D721Med (cell line): ENCODE measurements at places on chromosomes 13 and 19.

DNA sequence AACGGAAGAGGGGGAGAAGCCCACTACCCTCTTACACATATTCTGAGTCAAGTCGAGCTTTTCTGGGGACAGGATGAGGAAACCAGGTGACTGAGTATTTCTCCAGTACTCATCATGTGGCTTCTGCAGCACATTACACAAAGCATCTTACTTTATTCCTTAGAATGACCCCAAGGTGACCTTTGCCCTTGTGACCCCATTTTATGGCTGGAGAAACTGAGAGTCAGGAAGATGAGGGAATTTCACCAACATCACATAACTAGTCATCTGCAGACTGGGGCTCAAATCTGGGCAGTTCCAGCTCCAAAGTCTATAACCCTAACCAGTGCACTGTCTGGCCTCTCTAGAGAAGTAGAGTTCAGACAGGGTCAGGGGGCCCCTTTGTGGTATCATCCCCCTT lies 707.0 kb downstream of the UQCRFS1 start:
- DNase-seq, result no peak

- DNase-seq, result no peak
Measured at GRCh38 chr19:45099467-45100191, 6.7 kb downstream of the PPP1R37 start.

GRCh38 chr19:56955637-56956216 lies 115.2 kb upstream of the PEG3 start:
- no peak for DNase-seq

DNA sequence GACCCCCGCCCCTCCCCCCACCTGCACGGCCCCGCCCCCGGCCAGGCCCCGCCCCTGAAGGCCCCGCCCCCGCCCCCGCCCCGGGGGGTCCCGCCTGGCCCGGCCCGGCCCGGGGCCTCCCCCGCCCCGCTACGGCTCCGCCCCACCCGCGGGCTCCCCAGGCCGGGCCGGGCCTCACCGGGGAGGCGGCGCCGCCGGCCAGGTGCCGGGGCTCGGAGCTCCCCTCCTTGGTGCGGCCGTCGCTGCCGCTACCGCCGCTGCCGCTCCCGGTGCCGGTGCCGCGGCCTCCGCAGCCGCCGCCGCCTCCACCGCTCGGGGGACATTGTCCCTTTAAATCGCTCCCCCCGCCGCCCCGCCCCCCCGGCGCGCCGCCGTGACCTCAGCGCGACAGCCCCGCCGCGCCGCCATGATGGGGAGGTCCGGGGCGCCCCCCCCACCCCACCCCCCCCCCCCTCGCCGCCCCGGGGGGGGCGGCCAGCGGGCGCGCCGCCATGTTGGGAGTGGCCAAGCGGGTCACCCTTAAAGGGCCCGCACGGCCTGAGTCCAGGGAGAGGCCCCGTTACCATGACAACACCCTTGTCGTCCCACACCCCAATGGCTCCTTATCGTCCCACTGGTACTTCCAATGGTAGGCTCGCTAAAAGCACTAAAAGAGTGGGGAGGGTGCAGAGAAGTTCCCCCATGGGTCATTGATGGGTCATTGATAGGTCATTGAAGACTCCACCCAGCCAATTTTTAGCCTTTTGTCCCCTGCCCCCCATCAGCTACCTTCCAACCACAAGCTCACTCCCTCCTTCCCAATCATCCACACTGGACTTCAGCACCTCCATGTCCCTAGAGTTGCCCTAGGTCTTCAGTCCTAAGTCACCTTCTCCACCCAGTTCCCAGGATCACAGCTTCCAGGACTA lies at the start of gene WIZ:
Gene WIZ (minus strand): TSS at position 337 of the 908 bp plus-strand sequence. CDS start 1,649 bp downstream, outside the sequence.
- DNase-seq, result peak; percentile 93

- DNase-seq, result no peak
Measured at GRCh38 chr19:4066176-4066606, 508 bp downstream of the ZBTB7A start.

DNA sequence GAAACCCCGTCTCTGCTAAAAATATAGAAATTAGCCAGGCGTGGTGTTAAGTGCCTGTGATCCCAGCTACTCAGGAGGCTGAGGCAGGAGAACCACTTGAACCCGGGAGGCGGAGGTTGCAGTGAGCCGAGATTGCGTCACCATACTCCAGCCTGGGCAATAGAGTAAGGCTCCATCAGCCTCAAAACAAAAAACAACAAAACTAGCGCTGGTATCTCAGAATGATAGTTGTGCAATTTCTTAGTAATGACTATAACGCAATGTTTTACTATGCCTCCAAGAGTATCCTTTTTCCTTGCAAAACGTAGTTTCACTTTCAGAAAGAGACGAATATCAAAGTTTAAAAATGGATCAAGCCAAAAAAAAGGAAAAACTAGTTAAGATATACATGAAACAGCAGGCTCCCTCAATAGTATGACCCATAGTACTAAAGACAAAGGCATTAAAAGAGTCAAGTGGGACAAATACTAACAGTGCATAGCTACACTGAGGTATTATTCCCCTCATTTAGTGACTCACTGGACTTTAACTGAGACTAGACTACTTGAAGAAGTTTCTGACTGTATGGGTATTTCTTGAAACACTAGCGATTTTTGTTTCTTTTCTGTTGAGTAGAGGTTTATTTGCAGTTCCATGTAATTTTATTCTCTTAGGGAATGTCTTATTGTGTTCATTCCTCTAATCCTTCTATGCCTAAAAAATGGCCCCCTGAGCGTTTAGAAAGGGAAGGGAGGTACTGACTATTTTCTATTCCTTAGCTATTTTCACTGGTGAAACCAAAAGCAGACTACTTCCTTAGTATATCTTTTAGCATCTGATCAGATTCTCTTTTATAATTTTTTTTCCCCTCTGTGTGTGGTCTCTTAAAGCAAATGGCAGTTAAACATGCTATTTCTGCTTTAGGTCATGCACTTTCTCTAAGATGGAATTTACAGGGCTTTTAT lies 10.4 kb upstream of the ITM2B start:
- DNase-seq, result no peak

DNA sequence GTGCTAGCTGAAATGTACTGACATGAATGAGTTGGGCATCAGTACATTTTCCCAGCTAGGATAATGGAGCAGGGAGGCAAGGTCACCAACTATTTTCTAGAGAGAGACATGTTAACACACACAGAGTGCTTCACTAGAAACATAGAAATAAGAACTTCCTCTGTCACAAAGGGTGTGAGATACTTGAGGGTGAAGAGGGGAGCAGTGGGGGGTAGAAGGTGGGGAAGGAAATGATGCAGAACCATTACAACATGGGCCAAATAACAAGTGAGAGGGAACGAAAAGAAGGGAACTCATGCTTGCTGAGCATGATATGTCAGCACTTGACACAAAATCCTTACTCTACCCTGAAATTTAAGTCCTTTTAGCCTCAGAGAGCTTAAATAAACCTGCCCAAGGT lies 87.8 kb upstream of the RFC3 start:
- DNase-seq, result no peak

DNA sequence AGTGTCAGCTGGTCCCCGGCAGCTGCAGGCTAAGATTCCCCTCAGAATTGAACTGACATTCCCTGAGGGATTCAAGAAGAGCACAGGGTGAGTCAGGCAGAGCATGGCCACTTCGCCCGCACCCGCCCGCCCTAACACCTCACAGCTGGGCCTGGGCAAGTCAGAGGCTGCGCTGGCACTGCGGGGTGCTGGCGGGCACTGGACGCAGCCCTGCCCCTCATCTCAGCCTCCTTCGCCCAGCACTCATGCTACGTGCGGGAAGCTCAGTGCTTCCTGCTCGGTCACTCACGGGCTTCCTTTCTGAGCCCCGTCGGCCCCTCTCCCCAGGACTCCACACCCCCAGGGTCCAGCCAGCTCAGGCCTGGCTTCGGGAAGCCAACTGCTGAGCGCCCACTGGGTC lies 56.9 kb downstream of the MLLT1 start:
- DNase-seq, result no peak

DNA sequence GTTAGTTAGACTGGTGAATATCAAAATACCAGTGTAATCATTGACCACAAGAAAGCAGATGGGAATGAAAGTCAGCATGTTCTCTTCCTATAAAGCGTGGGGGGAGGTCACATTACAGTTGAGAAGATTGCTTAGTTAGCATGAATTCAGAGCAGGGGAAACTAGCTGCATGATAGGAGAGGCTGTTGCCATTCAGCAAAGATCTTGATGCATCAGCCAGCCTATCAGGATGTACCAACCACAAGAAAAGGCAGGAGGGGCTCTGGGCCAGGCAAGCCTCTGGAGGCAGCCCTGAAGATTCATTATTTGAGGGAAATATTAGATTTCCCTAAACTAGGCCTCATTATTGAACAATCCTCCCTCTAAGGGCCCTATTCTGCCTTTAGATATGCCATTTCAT lies 5.0 kb upstream of the MTMR6 start:
- DNase-seq, result no peak

- no peak for DNase-seq
Measured at GRCh38 chr19:41307090-41307875, 2.7 kb upstream of the CCDC97 start.

GRCh38 chr19:49687566-49688316 lies 1.7 kb upstream of the ADM5 start:
- no peak for DNase-seq

- no peak for DNase-seq
Measured at GRCh38 chr13:20408181-20408580, 117.5 kb downstream of the CRYL1 start.

- no peak for DNase-seq
Measured at GRCh38 chr13:39245688-39246087, 207.4 kb downstream of the NHLRC3 start.

- DNase-seq, result no peak
Measured at GRCh38 chr13:58978331-58978730, 1185.4 kb downstream of the DIAPH3 start.

GRCh38 chr19:51099047-51099382 lies 9.2 kb downstream of the CTU1 start:
- no peak for DNase-seq

DNA sequence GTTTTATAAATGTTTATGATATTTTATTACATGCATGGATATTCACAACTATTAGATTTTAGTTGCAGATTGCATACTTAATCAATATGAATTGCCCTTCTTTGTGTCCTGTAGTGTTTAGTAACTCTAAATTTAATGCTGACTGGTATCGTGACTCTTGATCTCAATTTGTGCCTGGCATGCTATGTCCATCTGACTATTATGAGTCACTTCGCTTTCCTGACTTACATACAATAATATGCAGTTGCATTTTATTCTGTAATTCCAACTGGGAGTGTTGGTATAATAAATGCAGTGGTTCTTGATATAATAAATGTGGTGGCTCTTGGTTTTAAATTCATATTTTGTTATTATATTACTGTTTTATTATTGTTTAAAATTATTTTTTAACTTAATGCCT lies 277.5 kb downstream of the LIG4 start:
- DNase-seq, result no peak

GRCh38 chr19:51552996-51553725 lies 17.9 kb upstream of the ZNF175 start:
- no peak for DNase-seq

DNA sequence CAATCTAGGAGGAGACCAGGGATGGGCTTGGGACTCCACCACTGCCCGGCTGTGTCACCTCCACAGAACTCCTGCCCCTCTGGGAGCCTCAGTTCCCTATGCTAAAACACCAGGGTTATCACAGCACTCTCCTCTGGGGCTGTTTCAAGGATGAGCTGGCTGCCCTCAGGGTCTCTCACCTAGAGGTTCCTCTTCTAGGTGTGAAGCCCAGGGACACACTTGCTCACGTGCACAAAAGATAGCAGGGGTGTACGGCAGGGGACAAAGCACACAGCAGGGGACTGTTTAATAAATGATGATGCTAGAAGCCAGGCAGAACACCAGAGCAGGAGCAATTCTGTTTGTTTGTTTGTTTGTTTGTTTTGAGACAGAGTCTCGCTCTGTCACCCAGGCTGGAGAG lies 16.8 kb upstream of the LYPD3 start:
- DNase-seq, result no peak

- no peak for DNase-seq
Measured at GRCh38 chr13:37230346-37230745, 124.9 kb upstream of the CSNK1A1L start.

DNA sequence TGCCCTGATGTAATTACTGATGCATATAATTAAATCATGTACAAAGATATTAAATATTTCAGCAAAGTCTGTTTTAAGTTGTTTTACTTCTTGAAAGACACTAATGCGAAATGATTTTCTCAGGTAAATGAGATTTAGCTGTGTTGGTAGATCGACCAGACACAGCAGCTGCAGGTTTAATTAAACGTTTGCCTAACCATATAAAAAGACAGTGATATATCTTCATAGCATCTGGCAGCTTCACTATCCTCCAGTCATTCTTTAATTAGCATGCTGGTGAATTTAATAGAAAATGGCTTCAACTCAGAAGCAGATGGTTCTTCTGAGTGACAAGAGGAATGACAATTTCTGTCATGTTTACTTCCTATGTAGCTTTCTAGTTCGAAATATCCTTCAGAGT lies 69.3 kb downstream of the NHLRC3 start:
- no peak for DNase-seq

DNA sequence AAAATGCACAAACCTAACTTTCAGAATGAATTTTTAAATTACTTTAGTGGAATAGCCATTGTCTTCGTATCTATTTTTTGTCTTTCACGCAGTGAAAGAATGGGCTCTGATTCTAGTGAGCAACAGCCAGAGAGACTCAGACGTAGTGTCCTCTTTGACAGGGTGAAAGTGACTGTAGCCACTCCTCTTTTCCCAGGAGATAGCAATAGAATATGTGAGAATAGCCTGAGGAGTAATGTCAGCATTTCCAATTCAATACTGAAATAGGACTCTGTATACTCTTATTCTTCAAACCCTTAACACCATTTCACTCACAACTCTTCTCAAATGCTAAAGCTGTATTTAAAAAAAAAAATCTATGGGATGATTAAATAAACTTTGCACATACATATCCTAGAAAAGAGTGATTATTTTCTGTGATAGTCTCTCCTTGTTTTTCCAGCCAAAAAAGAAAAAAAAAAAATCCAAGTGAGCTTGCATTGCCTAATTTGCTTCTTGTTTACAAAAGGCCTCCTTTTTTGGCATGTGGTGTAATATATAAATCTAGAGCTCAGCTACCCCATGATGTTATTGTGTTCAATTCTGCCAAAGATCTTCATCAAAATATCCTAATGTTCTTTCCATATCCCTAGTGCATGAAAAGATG lies 626.1 kb upstream of the SLITRK6 start:
- no peak for DNase-seq

DNA sequence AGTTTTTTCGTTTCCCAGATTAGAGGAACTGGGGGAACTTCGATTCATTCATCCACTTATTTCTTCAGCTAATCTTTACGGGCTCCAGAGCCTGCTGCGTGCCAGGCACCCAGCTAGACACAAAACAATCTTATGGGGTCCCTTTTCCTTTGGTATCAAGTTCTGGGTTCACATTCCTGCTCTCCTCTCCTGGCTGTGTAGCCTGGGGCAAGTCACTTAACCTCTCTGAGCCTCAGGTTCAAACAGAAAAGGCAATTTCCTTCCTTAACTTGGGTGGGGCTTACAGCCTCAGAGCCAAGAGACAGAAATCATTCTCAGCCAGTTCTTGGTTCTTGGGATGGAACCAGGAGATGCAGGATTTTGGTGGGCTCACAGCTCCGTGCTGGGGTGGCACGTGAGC lies 5.9 kb downstream of the SHD start:
- no peak for DNase-seq

GRCh38 chr13:99289271-99289670 lies 17.9 kb downstream of the GPR183 start:
- DNase-seq, result no peak
